ENCODE measurements at places on chromosomes 4 and X.
A peak's percentile ranks its signal among the peaks of the same experiment; 100 is the strongest.

GRCh38 chr4:8528713-8529112 lies 51.5 kb upstream of the GPR78 start:
- DNase-seq, result no peak

- DNase-seq, result no peak
These were observed 8.4 kb downstream of the CORIN start for GRCh38 chr4:47829438-47829837.

DNA sequence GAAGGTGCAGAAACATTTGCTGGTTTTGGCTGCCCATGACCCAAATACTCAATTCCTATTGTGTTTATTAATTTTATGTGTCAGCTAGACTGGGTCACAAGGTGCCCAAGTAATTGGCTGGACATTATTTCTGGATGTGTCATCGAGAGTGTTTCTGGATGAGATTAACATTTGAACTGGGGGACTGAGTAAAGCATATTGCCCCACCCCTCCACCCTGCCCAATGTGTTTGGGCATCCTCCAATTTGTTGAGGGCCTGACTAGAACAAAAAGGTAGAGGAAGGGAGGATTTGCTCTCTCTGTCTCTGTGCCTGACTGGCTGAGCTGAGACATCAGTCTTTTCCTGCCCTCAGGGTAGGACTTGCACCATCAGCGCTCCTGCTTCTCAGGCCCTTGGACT lies 29.7 kb upstream of the LCORL start:
- DNase-seq, result no peak

- no peak for DNase-seq
These were observed 11.6 kb downstream of the CCNQ start for GRCh38 chrX:153587342-153587741.

GRCh38 chrX:46693149-46693548 lies 65.8 kb downstream of the SLC9A7 start:
- no peak for DNase-seq

DNA sequence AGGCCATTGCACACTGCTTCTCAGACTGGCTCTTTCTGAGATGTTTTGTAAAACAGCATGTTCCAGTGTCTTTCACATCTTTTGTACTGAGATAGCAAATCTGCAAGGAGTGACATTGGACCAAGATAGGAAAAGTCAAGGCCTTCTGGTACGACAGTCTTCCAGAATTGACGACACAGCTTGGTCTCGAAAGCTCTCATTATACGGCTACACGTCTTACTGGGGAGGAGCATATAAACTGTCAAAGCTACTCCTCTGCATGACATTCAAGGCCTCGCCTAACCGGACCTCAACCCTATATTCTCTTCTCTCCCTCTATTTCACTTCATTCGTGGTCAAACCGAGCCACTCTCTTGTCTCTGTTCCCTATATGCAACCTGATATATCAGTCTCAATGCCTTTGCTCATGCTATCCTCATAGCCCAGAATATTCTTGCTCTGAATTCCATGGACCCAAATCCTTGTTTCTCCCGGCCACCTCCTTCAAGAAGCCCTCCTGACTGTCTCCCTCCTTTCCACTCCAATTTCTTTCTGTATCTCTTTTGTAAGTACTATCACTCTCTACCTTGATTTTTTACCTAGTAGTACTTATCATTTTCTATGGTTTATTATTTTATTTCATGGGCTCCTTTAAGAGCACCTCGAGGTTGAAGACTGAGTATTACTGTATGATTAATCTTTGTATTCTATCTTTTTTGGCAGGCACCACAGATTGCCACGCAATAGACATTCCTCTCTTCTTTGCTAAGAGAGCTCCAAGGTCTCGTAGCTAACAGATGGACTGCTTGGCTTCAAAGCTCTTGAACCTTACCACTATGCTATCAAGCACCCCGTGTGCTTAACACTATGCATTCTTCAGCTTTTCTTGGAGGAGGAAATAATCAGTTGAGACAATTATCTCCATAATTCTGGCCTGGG lies 35.1 kb downstream of the RBM47 start:
- DNase-seq, result no peak

DNA sequence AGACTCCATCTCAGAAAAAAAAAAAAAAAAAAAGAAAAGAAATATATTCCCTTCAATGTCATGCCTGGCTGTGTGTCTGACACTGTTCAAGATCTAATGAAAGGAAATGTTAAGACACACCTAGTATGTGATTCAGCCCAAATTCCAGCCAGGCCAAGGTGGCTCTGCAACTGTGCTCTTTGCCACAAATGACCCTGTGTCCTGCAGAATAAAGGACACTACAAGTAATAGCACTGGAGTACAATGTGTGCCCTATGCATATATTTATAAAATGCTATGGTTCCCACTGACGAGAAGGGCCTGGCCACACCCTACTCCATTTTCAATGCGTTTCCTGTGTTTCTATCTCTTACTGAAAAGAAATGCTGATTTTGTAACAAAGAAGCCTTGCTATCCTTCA lies 98.0 kb upstream of the SORBS2 start:
- no peak for DNase-seq

- no peak for DNase-seq
These were observed 173.6 kb upstream of the MED14 start for GRCh38 chrX:40908857-40909475.

DNA sequence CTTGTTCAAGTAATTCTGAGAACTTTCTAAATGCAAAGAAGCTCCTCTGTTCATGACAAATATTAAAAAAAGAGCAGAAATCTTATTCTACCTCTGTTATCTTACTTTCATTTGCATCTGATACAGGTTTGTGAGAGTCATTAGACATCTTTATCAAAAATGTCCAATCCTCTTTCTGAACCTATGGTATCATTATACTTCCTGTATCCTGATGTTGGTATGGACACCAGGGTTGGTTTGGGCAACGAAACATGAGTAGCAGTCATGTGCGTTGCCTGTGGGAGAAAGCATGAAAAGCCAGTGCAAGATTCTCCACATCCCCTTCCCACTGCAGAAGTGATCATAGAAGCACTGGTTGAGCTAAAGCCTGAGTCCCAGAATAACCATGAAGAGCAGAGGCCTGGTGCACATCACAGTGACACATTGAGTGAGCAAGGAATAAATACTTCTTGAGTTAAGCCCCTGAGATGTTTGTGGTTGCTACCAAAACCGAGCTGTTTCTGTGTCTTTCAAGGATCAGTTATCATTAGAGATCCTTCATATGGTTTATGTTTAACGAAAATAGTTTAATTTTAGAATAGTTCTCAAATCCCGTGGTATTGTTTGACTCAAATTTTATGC lies 197.2 kb downstream of the BANK1 start:
- DNase-seq, result no peak

DNA sequence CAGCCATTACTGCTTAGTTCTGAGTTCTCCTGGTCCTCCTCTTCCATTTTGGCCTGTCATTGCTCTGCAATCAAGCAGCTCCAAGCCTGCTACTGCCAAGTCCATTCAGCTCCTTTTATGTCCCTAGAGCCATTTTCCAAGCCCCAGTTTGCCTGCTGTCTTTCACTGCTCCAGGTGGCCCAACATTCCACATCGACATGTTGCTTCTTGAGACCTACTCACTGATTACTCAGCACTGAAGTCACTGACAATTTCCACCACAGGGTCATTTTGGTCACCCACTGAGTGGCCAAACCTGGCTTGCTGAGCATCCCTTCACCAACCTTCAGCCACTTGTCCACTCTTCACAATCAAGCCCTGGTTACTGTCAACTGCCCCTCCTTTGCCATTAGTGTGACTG lies 27.2 kb downstream of the LRIT3 start:
- no peak for DNase-seq

- no peak for DNase-seq
These were observed 321.3 kb downstream of the TMA16 start for GRCh38 chr4:163815776-163816175.

- no peak for DNase-seq
These were observed 296.1 kb upstream of the ANKRD50 start for GRCh38 chr4:125008676-125009075.

- peak; percentile 52 for DNase-seq
These were observed at the start of gene GABRQ for GRCh38 chrX:152637649-152638442. Gene GABRQ (plus strand): TSS chrX:152637895. CDS start chrX:152638203, 308 bp downstream.

Data from renal pelvis (tissue), 12 donors.